ENCODE measurements at places on chromosomes 2 and 18.

- no peak for DNase-seq
Measured at GRCh38 chr2:96324721-96325040, 436 bp upstream of the ITPRIPL1 start.

GRCh38 chr18:78721238-78721875 lies 258.3 kb upstream of the SALL3 start:
- DNase-seq = no peak

DNA sequence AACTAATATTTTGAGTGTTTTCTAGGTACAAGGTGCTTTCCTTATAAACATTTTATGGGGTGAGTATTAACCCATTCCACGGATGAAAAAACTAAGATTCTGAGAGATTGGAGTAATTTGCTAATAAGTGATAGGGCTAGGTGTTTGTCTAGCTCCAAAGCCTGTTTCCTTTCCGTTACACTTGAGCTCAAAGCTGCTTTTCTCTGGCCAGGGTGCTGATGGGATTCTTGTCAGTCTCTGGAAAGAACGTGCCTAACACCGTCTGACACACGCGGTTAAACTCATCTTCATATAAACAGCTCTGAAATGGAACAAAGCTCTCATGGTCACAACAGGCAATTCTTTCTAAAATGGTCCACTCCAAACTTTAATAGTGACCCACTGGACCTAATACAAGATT lies 2.0 kb upstream of the ANKRD29 start:
- no peak for DNase-seq

GRCh38 chr18:6886797-6887330 lies 157.3 kb downstream of the ARHGAP28 start:
- DNase-seq = no peak

- peak; percentile 71 for DNase-seq
Measured at GRCh38 chr18:6659963-6660725, 69.4 kb upstream of the ARHGAP28 start.

GRCh38 chr2:34703292-34703691 lies 1104.2 kb upstream of the FAM98A start:
- DNase-seq = no peak

DNA sequence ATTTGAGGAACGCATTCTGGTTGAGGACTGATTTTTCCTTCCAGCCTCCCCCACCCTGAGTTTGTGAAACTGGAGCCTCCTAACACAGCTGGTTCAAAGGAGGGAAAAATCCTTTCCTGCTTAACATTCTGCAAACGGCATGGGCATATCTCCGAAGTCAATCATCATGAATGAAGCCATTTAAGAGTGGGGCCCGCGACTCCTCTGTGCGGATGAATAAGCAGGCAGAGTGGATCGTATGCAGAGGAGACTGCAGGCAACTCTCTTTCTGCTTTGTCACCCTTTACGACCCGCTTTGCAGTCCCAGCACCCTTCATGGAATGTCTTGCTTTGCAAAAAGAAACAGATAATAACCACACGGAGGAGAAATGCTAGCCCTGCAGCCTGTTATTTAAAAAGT lies 305.2 kb downstream of the CLIP4 start:
- DNase-seq = no peak

- no peak for DNase-seq
Measured at GRCh38 chr2:57698935-57699449, 347.6 kb upstream of the VRK2 start.

GRCh38 chr2:240564561-240565332 lies 3.5 kb upstream of the RNPEPL1 start:
- no peak for DNase-seq

- DNase-seq = no peak
Measured at GRCh38 chr2:195535911-195536522, 121.0 kb upstream of the SLC39A10 start.

GRCh38 chr2:222105046-222105445 lies 193.8 kb downstream of the PAX3 start:
- DNase-seq = no peak

All from skin of body (tissue), 3 donors.